ENCODE measurements at places on chromosomes 5 and 9. TPM values are rescaled to one million over a fixed set of nuclear protein-coding genes. Genes with fewer than 3 reads are reported as not detected.

Gene CATSPER3
- total RNA-seq, result 0.39 TPM

Gene PCDHGA12
- total RNA-seq, result 0.75 TPM

Gene MAMDC2
- total RNA-seq, result 77.5 TPM

Gene PAX5
- total RNA-seq, result not detected

Gene PAPPA
- 219 TPM for total RNA-seq

Gene FST
- 4.9 TPM for total RNA-seq

Gene LPAR1
- 35.4 TPM for total RNA-seq

Gene ENHO
- 1.6 TPM for total RNA-seq

Gene SNCB
- not detected for total RNA-seq
